ENCODE measurements at places on chromosomes 16 and 17.

DNA sequence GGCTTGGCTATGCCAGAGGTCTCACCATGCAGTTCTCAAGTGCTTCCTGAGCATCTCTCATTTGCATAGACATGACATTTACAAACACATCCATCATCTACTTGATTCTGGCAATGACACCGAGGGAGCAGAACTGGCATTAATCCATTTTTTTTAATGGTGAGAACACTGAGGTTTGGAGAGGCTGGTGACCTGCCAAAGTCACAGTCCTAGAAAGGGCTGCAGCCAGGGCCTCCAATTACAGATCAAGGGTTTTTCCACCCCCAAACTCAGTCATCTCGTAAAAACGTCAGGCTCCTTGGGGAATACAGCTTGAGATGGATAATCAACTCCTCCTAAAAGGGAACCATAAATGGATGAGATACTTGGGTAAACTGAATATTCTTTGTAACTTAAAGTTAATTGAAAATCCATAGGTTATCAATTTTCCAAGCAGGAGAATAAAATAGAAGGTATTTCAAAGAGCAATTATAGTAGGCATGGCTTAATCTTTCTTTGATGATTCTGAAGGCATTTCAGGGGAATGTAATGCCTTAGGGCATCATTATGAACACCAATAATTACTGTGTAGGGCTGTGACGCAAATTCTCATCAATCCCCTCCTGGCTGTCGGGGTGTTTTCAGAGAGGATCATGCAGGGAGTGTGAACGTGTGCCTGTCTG, 9.4 kb upstream of the MEOX1 start:
- no peak for DNase-seq

DNA sequence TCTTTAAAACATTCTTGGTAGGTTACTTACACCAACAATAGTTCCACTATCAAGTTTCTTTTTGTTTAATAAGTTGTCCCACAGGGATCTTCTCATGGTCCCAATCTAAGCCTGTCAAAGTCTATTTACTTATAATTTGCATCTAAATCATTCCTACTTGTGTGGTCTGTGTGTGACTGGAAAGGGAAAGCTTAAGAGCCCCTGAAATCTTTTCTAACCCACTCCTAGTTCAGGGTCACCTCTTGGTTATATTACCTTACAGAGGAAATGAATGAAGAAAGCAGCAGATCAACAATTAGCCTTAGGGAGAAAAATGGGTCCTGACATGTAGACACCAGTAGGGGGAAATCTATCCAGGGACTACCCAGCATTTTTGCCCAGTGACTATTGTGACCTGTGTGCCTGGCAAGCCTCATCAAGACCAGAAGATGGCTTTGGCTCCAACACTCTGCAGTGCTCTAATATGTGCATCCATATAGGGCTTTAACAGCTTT, 110.4 kb upstream of the HAS3 start:
- no peak for DNase-seq

DNA sequence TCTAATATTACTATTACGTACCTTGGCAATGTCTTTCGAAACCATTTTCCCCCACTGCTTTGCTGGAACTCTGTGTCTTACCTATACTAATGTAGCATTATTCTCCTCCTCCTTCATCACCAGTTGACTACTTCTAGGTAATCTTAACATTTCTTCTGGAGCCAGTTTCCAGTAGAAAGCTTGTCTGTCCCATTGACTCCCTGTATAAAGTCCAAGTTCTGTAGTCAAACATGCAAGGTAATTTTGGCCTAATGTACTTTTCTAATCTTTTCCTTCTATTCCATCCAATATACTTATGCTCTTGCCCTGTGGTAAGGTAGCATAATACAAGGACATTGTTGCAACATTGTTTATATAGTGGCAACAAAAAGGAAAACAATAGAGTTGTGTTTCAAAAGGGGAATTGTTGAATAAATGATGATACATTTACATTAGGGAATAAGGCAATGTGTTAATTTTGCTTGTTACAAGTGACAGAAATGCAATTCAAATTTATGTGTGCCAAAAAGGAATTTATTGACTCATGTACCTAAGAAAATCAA, 27.9 kb downstream of the OMG start:
- no peak for DNase-seq

DNA sequence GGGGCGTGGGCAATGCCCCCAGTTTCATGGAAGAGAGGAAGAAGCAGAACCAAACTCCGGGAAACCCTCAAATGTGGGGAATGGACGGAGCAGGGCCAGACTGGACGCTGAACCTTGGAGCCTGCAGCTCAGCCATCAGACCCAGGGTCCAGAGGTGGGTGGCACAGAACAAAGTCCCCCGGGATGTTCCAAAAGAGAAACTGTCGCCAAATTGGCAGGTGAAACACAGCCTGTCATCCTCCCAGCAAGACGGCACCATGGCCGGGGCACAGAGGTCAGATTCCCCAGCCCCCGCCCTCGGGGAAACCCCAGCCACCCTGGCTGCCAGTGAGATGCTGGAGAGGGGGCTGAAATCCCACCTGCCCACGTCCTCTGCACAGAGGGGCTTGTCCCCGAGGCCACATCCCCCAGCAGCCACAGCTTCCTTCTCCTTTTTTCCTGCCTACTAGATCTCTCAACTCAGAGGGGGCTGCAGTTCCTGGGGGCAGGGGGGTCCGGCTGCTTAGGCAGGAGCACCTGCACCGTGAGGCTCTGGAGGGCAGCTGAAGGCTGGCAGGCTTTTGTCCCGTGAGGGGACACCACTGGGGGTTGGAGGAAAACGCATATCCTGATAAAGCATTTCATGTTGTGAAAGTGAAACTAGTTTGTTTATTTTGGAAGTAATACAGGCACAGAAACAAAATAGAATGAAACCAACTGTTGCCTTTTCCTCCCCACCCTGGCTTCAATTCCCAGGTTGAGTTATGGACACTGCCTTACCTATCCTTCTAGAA, 1.2 kb upstream of the SECTM1 start:
- DNase-seq: no peak

DNA sequence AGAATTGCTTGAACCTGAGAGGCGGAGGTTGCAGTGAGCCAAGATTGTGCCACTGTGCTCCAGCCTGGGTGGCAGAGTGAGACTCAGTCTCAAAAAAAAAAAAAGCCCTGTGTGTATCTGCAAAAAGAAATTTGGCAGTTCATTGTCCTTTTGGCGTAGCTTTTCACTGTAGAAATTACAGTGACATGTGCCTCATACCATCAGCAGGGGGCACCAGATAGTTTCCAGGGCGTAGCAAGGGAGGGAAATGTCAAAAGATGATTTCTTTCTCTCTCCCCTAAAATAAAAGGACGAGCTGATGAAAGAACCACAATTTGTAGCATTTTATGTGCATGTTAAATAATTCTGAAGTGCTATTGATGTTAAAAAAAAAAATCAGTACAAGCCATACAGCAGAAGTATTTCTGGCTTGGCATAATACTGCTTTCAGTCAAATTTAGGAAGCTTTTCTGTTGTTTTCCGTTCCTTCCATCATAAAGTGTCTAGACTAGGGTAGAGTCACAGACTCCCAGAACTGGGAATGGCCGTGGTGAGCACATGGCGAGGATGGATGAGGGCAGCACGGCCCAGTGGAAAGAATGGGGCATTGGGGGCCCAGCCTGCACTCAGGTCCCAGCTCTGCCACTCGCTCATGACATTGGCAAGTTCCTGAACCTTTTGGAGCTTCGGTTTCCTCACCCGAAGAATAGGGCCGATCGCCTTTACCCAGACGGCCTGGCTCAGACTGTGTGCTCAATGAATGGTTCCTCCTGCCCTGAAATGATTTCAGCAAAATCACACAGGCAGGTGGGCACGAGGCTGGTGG, 59.8 kb upstream of the RPH3AL start:
- peak; percentile 84 for DNase-seq

GRCh38 chr16:50381679-50382440, 13.1 kb upstream of the BRD7 start:
- DNase-seq: no peak

DNA sequence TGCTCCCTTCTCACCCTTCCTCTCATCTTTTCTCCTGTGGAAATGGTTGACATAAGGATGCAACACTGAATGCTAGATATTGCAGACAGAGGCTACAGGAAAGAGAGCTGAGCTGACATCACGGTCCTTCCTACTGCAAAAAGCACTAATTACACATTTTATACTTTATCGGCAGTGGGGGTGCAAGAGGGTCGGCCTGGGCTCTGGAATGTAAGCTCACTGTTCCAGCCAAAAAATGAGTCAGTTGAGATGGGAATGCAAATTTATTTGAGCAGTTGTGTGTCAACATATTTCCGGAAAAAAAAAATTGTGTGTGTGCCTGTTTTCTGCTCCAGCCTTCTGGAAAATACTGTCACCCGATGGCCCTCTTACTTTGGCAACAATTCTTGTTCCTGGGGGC, 14.1 kb upstream of the MRTFB start:
- DNase-seq: no peak

DNA sequence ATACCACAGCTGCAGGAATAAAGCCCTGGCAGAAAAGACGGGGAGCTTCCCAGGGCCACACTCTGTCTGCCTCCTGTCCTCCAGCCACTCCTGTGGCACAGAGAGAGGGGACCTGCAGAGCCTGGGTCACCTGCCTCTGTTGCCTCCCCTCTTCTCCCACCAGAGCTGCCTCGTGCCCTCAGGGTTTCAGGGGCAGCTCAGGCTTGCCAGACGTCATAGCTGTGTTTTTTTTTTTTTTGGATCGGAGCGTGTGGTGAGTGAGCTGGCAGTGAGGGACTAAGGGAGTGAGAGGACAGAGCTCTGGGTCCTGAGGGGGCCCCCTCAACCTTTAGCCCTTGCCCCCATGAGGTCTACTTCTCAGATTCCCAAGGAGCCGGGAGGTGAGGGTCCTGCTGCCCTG, 2.1 kb downstream of the PIK3R6 start:
- DNase-seq: no peak

GRCh38 chr17:41614098-41614497, 1.5 kb upstream of the KRT16 start:
- DNase-seq: no peak

- peak; percentile 91 for DNase-seq
Observed at GRCh38 chr17:35537601-35538141, at the start of gene SLFN12L. SLFN12L (minus strand) TSS chr17:35537678; CDS start chr17:35522364, 15,314 bp downstream.

DNA sequence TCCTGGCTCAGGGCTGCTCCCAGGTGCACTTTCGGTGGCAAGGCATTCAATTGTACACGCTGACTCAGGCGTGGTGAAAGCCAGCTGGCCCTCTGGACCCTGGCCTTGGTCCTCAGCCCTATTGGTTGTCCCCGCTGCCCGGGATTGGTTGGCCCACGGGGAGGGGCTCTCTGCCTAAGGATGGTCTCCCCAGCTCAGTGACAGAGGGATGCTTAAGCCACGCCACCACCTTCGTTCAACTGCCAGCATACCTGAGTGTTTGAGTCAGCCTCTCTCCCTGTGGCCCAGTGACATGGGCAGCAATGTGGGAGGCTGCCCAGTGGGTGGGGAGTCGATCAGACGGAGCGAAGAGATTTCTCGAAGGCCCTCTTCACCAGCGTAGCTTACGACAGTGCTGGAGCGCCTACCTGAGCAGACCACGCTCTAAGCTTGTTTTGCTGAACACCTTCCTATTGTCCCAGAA, 30.3 kb downstream of the IRF8 start:
- DNase-seq: no peak

- no peak for DNase-seq
Observed at GRCh38 chr16:88012360-88012759, 61.1 kb downstream of the BANP start.

GRCh38 chr16:22928882-22929435, 115.0 kb downstream of the HS3ST2 start:
- no peak for DNase-seq

- DNase-seq: peak; percentile 71
Observed at GRCh38 chr17:6831661-6832263, at the start of gene TEKT1. TEKT1 (minus strand) TSS chr17:6831729; CDS start chr17:6830376, 1,353 bp downstream.

DNA sequence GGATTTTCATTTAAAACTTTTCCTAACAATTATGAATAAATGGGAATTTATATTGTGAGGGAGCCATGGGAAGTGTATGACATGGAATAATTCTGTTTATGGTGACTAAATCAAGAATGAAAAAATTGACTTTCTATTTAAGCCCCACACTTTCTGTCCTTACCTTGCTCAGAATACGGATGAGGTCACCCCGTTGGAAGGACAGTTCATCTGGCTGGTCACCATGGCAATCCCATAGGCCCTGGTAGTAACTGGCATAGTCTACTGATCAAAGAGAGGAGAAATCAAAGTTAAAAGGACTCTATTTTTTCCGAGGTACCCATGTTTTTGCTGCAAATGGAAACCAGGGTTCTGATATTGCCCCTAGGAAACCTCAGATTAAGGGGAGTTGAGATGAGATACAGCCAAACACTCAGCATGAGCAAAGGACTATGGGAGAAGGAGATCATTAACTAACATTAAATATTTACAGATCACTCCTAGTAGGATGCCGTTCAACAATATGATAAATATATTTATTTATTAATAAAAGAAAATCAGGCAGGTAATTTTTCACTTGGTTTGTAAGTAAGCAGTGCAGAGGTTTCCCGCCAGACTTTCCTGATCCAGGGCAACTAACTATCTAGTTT, 54.9 kb downstream of the SNX11 start:
- DNase-seq: no peak

DNA sequence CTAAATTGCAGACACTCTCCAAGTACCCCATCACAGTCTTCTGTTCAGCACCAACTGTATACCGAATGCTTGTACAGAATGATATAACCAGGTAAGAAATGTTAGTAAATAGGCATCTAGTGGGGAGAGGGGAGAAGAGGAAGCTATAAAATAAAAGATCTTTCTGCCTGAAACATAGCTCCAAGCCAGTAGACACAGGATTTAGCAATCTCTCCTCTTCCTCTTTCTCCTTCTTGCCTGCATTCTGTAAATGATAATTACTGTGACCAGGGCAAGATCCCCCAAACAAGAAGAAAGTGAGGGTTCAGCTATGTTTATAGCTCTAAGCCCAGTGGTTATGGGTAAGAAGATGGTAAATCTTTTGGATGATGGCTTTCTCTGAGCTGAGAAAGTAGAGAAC, 17.9 kb downstream of the ACSM3 start:
- DNase-seq: no peak

DNA sequence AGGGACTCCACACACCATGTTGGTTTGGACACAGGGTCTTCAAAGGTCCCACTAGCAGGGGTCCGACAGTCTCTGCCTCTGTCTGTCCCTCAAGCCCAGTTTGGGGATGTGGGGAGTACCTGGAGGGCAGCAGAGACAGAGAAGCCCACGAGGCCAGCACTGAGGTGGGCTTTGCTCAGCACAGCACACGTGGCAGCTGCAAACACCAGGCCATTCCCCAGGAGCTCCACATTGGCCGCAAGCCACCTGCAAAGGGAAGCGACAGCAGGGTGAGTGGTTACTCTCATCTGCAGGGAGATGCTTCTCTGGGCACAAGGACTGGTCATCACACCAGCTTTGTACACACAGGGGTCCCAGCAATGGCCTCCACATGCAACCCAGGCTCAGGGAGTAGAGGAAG, 62.0 kb downstream of the ABCC6 start:
- no peak for DNase-seq
